ENCODE measurements at places on chromosomes 5 and 9.

- no peak for DNase-seq
Measured at GRCh38 chr5:91027405-91028139, 355.5 kb downstream of the ARRDC3 start.

GRCh38 chr5:150946351-150946905, 41.6 kb upstream of the ZNF300 start:
- no peak for DNase-seq

- no peak for DNase-seq
Measured at GRCh38 chr5:149043641-149044040, 19.2 kb downstream of the SH3TC2 start.

DNA sequence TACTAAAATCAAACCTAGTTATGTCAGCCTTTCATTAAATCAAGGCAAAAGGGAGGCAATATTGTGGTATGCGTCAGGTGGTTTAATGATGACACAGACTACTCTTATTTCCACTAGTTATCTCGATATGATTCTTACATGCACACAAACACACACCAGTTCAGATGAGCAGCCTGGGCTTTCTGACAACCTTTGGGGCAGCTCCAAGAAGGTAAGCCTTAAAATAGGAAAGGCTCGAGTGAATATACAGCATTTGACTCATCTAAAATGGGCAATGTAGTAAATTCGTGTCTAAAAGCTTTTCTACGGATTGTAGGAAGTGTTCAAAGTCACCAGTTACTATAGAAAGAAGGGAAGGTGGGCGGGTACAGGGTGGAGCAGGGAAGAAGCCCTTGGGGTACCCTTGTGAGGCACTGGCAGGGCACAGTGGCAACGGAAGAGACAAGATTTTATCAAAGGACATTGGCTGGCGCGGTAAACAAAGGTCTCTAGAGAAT, 1.9 kb downstream of the ANKH start:
- DNase-seq = no peak

- no peak for DNase-seq
Measured at GRCh38 chr9:20552874-20553557, 69.3 kb downstream of the MLLT3 start.

GRCh38 chr5:2094616-2094995, 211.9 kb upstream of the IRX4 start:
- DNase-seq = no peak

- peak; percentile 53 for DNase-seq
Measured at GRCh38 chr9:87606841-87607521, 109.3 kb downstream of the DAPK1 start.

- no peak for DNase-seq
Measured at GRCh38 chr9:125971050-125971449, 223.9 kb downstream of the PBX3 start.

GRCh38 chr5:1245905-1246576, 20.9 kb downstream of the SLC6A18 start:
- DNase-seq = no peak

DNA sequence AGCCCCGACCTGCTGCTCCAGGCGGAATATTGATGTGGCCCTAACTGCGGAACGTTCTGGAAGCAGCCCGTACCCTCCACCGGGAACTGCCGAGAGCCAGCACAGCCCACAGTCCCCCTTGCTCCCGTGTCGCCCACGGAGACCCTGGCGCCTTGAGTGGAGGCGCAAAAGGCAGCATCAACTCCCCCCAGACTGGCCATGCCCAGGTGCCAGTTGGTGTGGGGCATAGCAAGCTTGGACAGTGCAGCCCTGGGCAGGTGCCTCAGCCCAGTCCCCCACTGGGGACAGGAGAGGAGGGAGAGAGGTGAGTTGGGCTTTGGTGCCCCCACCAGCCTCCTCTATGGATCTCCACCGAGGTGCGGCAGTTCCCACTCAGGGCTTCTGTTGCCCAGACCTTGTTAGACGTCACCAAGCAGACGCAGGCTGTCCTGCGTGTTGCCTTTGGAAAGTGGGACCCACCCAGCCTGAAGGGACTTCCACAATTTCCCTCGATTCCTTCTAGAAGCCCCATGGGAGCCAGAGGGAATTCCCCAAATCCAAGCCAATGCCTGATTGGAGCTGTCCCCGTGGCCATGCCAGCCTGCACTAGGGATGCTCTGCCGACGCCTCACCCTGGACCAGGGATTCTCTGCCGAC, 19.8 kb upstream of the NRARP start:
- DNase-seq = no peak

DNA sequence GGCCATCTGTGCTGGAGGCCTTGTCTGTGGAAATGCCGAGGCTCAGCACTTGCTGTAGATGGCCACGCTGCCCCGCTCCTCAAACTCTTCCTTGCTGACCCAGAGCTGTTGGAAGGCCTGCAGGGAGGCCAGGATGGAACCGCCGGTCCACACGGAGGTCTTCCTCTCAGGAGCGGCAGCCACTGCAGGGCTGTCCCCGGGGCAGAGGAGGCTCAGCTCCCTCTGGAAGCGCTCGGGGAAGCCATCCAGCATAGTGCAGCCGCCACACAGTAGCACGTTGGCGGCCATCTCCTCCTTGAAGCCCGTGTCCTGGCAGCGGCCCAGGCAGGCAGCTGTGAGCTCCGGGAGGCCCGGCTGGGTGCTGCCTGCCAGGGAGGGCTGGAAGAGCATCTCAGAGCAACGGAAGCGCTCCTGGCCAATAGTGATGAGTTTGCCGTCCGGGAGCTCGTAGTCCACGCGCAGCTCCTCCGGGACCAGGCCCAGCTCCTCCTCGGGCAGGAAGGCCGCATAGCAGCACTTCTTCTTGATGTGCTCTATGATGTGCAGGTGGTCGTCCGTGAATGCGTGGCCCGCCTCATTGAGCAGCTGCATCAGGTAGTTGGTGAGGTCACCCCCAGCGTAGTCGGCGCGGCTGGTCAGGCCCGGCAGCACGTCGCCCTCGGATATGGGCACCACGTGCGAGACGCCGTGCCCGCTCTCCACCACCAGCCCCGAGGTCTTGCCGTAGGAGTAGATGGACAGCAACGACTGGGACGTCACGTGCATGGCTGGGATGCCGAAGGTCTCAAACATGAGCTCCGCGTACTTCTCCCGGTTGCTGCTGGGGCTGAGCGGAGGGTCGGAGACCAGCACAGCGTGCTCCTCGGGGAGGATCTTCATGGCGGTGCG, 901 bp downstream of the ACTL7B start:
- no peak for DNase-seq

- peak; percentile 68 for DNase-seq
Measured at GRCh38 chr9:123063177-123063598, 29.7 kb downstream of the GPR21 start.

- peak; percentile 57 for DNase-seq
Measured at GRCh38 chr5:65199993-65200675, 281.6 kb downstream of the ADAMTS6 start.
